ENCODE measurements at places on chromosomes 12 and 14. TPM values are rescaled to one million over a fixed set of nuclear protein-coding genes. Genes with fewer than 3 reads are reported as not detected.

RDH16 gene
- total RNA-seq, result 0.42 TPM

P2RX2 gene
- total RNA-seq, result not detected

CISTR gene
- total RNA-seq, result not detected

GPRC5D gene
- not detected for total RNA-seq

ASCL1 gene
- not detected for total RNA-seq

ABCC9 gene
- total RNA-seq, result 0.02 TPM

LRRIQ1 gene
- not detected for total RNA-seq

ART4 gene
- not detected for total RNA-seq

PARPBP gene
- total RNA-seq, result 22.9 TPM

SLC25A47 gene
- not detected for total RNA-seq

Data from activated CD4-positive, alpha-beta T cell treated with anti-CD3 and anti-CD28 coated beads, Interleukin-2, amount 10 ng/mL, durations not matched to agents 24 days and 14 days (primary cell).